Ascending aorta (tissue), 2 donors: ENCODE measurements at places on chromosomes 3 and 15. TPM values are rescaled to one million over a fixed set of nuclear protein-coding genes. Genes with fewer than 3 reads are reported as not detected.
A peak's percentile ranks its signal among the peaks of the same experiment; 100 is the strongest.

DNA sequence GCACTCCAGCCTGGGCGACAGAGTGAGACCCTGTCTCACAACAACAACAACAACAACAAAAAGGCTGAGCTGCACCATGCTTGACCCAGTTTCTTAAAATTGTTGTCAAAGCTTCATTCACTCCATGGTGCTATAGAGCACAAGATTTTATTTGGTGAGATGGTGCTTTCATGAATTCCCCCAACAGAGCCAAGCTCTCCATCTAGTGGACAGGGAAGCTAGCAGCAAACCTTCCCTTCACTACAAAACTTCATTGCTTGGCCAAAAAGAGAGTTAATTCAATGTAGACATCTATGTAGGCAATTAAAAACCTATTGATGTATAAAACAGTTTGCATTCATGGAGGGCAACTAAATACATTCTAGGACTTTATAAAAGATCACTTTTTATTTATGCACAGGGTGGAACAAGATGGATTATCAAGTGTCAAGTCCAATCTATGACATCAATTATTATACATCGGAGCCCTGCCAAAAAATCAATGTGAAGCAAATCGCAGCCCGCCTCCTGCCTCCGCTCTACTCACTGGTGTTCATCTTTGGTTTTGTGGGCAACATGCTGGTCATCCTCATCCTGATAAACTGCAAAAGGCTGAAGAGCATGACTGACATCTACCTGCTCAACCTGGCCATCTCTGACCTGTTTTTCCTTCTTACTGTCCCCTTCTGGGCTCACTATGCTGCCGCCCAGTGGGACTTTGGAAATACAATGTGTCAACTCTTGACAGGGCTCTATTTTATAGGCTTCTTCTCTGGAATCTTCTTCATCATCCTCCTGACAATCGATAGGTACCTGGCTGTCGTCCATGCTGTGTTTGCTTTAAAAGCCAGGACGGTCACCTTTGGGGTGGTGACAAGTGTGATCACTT, 2.0 kb downstream of the CCR5 start:
- no peaks in the 10 kb centered on the region for H3K4me1 ChIP-seq
- H3K27me3 ChIP-seq: no peaks in the 10 kb centered on the region
- H3K4me3 ChIP-seq: no peak overlapping the region
- H3K27ac ChIP-seq: no peak overlapping the region
- DNase-seq: no peak

- no peak for DNase-seq
- no peaks in the 10 kb centered on the region for H3K27me3 ChIP-seq
- no peak overlapping the region for H3K27ac ChIP-seq
- H3K36me3 ChIP-seq: no peaks in the 10 kb centered on the region
- H3K4me3 ChIP-seq: no peak overlapping the region
Observed at GRCh38 chr15:57419335-57419734, 43.0 kb downstream of the CGNL1 start.

GRCh38 chr15:85950101-85950500, 129.6 kb upstream of the AGBL1 start:
- no peak overlapping the region for H3K4me3 ChIP-seq
- H3K27ac ChIP-seq: no peak overlapping the region
- no peak for DNase-seq
- H3K36me3 ChIP-seq: no peaks in the 10 kb centered on the region

DNA sequence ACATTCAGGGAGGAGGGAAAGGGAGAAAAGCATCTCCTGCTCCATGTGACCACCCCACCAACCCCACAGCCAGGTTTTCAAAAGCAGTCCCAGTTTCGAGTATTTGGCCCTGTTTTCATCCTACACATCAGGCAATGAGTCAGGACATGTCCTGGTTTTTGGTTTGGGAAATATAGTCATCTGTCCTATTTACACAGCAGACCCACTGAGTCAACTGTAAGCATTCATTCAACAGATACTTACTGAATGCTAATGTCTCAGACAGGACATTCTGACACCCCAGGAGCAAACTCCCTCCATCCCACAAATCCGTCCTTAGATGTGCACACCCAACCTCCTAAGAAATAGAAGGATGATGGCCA, 32.9 kb downstream of the IGDCC3 start:
- H3K36me3 ChIP-seq: no peaks in the 10 kb centered on the region
- H3K4me1 ChIP-seq: no peaks in the 10 kb centered on the region
- no peak overlapping the region for H3K27ac ChIP-seq
- no peaks in the 10 kb centered on the region for H3K27me3 ChIP-seq
- no peak for DNase-seq

GRCh38 chr15:43246261-43246774, 20.4 kb downstream of the TGM5 start:
- H3K36me3 ChIP-seq: no peaks in the 10 kb centered on the region
- no peaks in the 10 kb centered on the region for H3K4me1 ChIP-seq
- DNase-seq: peak; percentile 18
- no peaks in the 10 kb centered on the region for H3K27me3 ChIP-seq
- H3K4me3 ChIP-seq: no peak overlapping the region

DNA sequence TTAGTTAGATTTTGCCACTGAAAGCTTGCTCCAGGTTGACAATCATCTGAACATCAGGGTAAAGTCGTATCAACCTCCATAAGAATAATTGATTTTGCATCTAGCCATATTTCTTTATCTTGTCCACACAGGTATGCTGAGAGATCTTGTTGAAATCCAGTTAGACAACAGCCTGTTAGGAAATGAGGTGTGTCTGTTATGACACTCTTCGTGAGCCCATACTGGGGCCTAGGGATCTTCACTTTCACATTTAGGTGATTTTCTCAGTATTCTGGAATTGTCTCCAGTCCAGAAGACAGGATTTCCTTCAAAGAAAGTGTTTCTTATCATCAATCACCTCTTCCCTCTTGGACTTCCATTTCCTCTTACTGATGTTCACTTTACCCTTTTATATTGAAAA, 18.1 kb downstream of the DNAJB11 start:
- no peaks in the 10 kb centered on the region for H3K27me3 ChIP-seq
- H3K27ac ChIP-seq: no peak overlapping the region
- H3K36me3 ChIP-seq: peaks cover 27% of the 10 kb centered on the region
- no peak for DNase-seq
- H3K4me1 ChIP-seq: no peaks in the 10 kb centered on the region

- no peaks in the 10 kb centered on the region for H3K36me3 ChIP-seq
- H3K27me3 ChIP-seq: no peaks in the 10 kb centered on the region
- no peaks in the 10 kb centered on the region for H3K4me1 ChIP-seq
- no peak overlapping the region for H3K27ac ChIP-seq
Observed at GRCh38 chr15:40244961-40245523, 6.2 kb downstream of the PAK6 start.

DNA sequence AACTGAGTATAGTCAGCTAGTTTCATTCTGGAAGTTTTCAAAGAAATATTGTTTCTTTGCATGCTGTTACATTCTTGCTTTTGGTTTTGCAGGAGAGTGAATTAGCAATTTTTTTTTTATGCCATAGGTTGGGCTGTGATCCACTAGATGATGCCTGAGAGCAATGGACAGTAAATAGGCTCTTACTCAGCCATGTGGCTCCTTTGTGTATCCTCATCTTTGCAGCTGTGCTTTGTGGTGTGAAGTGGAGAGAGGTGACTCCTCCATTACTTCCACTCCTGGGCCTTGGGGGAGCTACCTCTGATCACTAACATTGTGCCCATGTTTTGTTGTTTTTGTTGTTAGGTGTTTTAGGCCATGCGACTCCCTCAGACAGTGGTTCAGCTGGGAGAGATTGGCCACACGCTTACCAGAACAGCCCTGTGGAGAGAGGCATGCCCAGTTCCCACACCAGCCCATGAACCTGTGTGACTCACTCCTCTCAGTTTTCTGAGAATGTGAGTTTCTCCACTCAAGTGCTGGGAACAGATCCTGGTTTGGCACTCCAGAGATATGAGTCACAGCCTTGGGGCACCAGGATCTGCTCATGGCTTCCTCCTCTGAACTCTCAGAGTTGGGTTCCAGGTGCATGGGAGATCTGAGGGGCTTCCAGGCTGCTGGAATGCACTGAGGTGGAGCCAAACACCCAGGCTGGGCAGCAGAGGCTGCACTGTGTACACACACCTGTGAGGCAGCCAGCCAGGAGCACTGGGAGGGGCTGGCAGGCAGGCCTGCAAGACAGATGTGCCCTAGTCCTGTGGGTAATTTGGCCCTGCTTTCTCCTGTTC, 785.3 kb downstream of the ROBO2 start:
- H3K4me3 ChIP-seq: no peak overlapping the region
- H3K4me1 ChIP-seq: no peaks in the 10 kb centered on the region
- no peak overlapping the region for H3K27ac ChIP-seq
- H3K27me3 ChIP-seq: no peaks in the 10 kb centered on the region
- DNase-seq: peak; percentile 14
- no peaks in the 10 kb centered on the region for H3K36me3 ChIP-seq

DNA sequence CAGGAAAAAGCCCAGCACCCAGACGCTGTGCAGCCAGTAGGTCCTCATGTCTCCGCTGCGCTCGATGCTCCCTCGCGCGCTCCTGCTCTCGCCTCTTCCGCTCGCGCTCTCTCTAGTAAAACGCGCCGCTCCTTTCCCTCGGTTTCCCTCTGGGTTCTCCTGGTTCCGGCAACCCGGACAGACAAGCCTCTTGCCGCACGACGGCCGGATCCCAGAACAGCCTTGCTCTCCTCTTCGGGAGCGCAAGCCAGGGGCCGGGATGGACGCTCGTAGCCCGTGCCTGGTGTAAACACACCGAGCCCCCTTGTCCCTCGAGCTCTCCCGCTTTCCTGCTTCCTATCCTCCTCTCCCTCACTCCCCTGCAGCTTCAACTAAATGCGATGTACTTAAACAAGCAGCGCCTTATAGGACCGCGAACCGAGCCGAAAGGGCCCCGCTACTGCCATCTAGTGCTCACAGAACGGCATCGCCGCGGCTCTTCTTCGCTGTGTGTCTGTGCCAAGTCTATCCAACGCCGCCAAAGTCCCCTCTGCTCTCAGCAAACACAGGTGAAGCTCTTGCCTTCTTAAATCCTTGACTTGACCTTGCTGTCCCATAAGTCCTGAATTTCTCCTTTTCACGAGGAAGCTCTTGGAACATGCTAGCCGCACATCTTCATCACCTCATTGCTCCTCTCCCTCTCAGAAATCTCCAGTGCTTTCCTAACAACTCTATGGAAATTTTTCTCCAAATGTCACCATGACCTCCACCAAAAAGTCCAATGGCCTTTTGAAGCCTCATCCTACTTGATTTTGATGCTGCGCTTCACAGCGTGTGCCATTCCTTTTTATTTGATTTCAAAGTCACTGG, 1037.2 kb downstream of the IGSF11 start:
- H3K36me3 ChIP-seq: no peaks in the 10 kb centered on the region
- no peaks in the 10 kb centered on the region for H3K27me3 ChIP-seq
- no peaks in the 10 kb centered on the region for H3K4me1 ChIP-seq
- no peak overlapping the region for H3K27ac ChIP-seq
- H3K4me3 ChIP-seq: peak overlapping the region; percentile 66

- H3K4me3 ChIP-seq: no peak overlapping the region
- peaks cover 3% of the 10 kb centered on the region for H3K4me1 ChIP-seq
- no peaks in the 10 kb centered on the region for H3K36me3 ChIP-seq
- peak overlapping the region; percentile 21 for H3K27ac ChIP-seq
- no peaks in the 10 kb centered on the region for H3K27me3 ChIP-seq
- no peak for DNase-seq
Observed at GRCh38 chr3:133944641-133945380, 49.1 kb upstream of the RAB6B start.

DNA sequence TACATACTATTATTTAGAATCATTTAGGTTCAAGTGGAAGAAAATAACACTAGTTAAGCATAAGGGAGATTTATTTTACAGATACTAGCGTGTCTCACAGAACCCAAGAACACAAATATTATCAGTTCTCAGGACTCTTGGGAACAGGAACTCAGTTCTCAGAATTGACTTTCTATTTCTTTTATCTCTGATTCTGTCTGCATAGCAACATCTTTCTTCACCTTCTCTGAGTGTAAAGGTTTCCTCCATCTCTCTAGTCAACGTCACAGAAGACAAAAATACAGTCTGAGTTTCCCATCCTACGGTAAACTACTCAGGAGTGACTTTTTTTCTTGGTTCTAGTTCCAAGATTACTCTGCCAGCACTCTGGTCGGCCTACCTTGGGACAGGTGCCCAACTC, 220.0 kb downstream of the SV2B start:
- no peaks in the 10 kb centered on the region for H3K4me1 ChIP-seq
- H3K27ac ChIP-seq: no peak overlapping the region
- no peaks in the 10 kb centered on the region for H3K36me3 ChIP-seq
- DNase-seq: no peak
- no peaks in the 10 kb centered on the region for H3K27me3 ChIP-seq

GRCh38 chr15:67863442-67863987, 23.7 kb upstream of the RNU6-1 start:
- peak overlapping the region; percentile 60 for H3K4me3 ChIP-seq
- no peaks in the 10 kb centered on the region for H3K36me3 ChIP-seq
- peak overlapping the region; percentile 55 for H3K27ac ChIP-seq
- DNase-seq: peak; percentile 85

- no peaks in the 10 kb centered on the region for H3K27me3 ChIP-seq
- H3K4me3 ChIP-seq: peak overlapping the region; percentile 59
- H3K4me1 ChIP-seq: peaks cover 3% of the 10 kb centered on the region
- H3K27ac ChIP-seq: no peak overlapping the region
Observed at GRCh38 chr3:3798631-3799113, 559 bp upstream of the LRRN1 start.

- H3K4me1 ChIP-seq: no peaks in the 10 kb centered on the region
- no peaks in the 10 kb centered on the region for H3K27me3 ChIP-seq
- no peak for DNase-seq
- no peak overlapping the region for H3K27ac ChIP-seq
- H3K4me3 ChIP-seq: no peak overlapping the region
Observed at GRCh38 chr3:101300073-101300472, 20.3 kb downstream of the IMPG2 start.

DNA sequence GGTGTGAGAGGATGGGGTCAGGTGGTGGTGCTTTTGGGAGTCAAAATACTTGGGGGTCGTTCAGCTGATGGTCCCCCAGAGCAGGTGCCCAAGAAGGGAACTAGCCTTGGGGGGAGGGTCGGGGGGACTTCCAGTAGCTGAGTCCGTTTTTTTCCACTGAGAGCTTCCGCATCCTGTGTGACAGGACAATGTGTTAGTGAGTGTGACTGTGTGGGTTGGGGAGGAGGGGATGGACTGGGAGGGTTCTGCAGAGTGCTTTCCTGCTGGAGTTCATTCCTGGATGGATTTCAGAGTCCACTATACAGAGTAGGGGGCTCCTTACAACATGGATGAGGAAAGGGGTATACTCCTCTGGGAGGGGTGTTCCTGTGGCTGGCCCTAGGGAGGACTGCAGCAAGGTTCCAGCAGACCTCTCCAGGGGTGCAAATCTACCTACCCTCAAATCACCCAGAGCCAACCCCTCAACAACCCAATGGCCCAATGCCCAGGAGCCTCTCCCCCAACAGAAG, 601 bp upstream of the HYAL2 start:
- H3K27me3 ChIP-seq: no peaks in the 10 kb centered on the region
- peak overlapping the region; percentile 93 for H3K27ac ChIP-seq
- DNase-seq: no peak
- H3K36me3 ChIP-seq: peaks cover 22% of the 10 kb centered on the region

DNA sequence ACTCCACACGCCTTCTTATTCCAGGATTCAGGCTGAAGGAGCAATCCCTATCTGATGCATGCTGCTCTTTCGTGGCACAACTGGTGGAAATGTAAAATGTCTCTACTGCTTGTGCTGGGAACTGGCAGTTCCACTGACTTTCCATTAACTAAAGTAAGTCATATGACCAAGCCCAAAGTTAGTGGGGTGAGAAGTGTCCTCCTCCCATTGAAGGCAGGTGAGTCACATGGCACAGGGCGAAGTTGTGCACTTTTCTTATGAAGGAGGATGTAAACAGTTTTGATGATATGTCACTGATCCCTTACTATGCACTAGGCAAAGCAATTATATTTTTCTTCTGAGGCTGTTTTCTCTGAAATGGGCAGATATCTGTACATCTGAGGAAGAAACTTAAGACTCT, 51.6 kb downstream of the SLC7A14 start:
- no peaks in the 10 kb centered on the region for H3K4me1 ChIP-seq
- H3K27ac ChIP-seq: no peak overlapping the region
- H3K36me3 ChIP-seq: no peaks in the 10 kb centered on the region
- no peak overlapping the region for H3K4me3 ChIP-seq
- DNase-seq: no peak
- no peaks in the 10 kb centered on the region for H3K27me3 ChIP-seq

The IL12A gene
- total RNA-seq: not detected

The LHFPL4 gene
- total RNA-seq: not detected
